ENCODE measurements at places on chromosomes 5 and 9.

DNA sequence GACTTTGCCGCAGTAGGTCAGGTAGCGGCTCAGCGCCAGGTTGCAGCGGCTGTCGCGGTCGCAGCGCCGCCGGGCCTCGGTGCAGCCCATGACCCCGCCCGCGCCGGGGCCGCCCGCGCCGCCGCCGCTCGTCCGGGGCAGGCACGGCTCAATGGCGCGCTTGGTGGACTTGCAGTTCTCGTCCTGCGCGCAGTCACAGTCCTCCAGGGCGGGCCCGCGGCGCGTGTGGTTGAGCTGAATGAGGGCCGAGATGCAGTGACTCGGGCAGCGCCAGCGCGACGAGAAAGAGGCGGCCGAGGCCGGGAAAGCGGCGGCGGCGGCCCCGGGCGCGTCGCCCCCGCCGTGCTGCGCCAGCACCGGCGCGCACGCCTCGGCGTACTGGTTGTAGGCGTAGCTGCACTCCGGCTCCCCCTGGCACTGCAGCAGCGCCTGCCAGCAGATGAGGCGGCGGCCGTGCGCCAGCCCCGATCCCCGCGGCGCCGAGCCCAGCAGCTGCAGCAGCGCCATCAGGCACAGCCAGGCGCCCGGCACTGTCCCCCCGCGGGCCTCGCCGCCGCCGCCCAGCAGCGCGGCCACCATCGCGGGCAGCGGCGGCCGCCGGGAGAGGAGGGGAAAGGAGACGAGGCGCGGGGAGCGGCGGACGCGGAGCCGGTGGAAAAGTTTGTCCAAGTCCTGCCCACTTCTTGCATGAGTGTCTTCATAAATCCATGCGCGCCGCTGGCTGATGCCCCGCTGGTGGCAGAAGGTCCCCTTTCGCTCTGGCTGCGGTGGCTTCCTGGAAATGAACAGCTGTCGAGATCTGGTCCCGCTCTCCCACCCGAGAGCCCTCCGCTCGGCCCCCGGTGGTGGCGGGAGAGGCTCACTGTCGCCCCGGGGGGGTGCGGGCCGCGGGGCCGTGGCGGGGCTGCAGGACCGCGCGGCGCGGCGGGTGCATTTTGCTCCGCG lies 833 bp downstream of the GAS1 start:
- peak; percentile 33 for DNase-seq

DNA sequence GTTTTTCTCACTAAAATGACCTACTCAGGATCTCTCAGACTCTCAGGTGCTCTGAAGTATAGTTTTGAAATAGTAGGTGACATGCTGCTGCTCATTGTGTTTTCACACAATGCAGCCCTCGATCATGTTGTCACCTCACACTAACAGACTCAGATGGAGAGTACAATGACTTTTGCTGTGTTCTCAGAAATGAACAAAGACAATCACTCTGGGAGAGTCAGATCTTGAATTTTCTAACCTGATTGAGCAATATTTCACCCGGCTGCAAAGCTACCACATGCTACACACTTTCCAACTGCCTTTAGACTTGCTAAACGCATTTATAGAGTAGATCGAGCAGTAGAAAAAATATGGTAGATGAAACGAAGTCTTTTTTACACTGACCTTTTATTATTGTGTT lies 113.4 kb downstream of the ST8SIA4 start:
- DNase-seq, result no peak

GRCh38 chr9:137178201-137178938 lies 6.5 kb upstream of the TMEM210 start:
- no peak for DNase-seq

GRCh38 chr5:181059297-181060230 lies 19.5 kb downstream of the BTNL9 start:
- no peak for DNase-seq

- DNase-seq, result no peak
Observed at GRCh38 chr9:7185612-7186011, 427.8 kb downstream of the KDM4C start.

GRCh38 chr9:121734465-121734864 lies 83.0 kb downstream of the DAB2IP start:
- no peak for DNase-seq

GRCh38 chr5:118791926-118792734 lies 196.2 kb downstream of the DTWD2 start:
- peak; percentile 39 for DNase-seq

DNA sequence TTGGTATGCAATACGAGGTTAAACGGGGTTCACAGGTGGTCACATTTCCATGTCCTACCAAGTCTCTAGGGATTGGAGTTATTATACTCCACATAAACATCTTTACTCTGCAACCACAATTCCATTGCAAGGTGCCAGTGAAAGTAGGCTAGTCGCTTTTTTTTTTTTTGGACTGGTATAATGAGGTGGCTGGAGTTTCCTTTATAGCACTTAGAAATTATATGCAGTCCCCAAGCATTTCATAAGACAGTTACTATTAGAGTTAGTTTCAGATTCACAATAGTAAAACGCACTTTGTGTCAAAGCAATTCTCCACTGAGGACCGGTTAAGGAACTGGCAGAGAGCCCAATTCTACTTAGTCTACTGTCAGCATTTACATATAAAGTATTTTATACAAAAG lies 1.4 kb downstream of the MEF2C start:
- peak; percentile 32 for DNase-seq

- DNase-seq, result no peak
Observed at GRCh38 chr9:93185266-93186214, 1.6 kb downstream of the WNK2 start.

DNA sequence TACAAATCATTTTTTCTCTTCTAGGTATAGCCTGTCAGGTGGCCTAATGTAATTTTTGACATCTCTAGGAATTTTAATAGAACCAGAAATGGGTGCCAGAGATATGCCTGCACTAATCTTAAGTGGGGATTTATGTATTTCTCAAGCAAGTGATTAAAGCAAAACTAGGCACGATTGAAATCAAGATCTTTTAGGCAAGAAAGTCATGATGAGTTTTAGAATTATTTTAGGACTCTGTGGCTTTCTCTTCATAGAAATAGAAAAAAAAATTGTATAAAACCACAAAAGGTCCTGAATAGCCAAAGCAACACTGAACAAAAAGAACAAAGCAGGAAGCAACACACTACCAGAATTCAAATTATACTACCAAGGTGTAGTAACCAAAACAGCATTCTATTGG lies 952 bp upstream of the AMACR start:
- DNase-seq, result no peak

DNA sequence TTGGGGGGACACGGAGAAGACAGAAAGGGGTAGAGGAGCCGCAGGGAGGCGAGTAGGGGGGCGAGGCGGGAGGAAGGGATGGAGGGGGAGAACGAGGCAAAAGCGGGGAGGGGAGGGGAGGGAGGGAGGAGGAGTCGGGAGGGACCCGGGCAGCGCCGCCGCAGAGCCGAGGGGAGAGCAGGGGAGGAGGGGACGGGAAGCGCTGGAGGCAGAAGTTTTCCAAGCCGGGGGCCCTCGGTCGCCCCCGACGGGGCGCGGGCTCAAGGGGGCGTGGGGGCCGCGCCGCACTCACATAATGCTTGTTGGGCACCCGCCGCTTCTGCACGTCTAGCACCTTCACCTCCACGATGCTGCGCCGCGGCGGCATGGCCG lies 353 bp downstream of the SH3PXD2B start:
- no peak for DNase-seq

- DNase-seq, result no peak
Observed at GRCh38 chr5:88716101-88716500, 166.9 kb downstream of the MEF2C start.

- DNase-seq, result no peak
Observed at GRCh38 chr5:38692346-38692745, 135.9 kb upstream of the LIFR start.

GRCh38 chr5:14730881-14731280 lies 66.4 kb downstream of the OTULIN start:
- DNase-seq, result no peak

- DNase-seq, result no peak
Observed at GRCh38 chr5:20972419-20972925, 984.5 kb upstream of the CDH18 start.

GRCh38 chr5:139275956-139276355 lies 17.6 kb upstream of the MATR3 start:
- DNase-seq, result no peak

- DNase-seq, result no peak
Observed at GRCh38 chr5:42131081-42131480, 206.0 kb downstream of the FBXO4 start.

GRCh38 chr9:77194423-77194822 lies 17.1 kb downstream of the VPS13A start:
- no peak for DNase-seq

- peak; percentile 6 for DNase-seq
Observed at GRCh38 chr5:154708846-154709245, 46.3 kb upstream of the LARP1 start.

DNA sequence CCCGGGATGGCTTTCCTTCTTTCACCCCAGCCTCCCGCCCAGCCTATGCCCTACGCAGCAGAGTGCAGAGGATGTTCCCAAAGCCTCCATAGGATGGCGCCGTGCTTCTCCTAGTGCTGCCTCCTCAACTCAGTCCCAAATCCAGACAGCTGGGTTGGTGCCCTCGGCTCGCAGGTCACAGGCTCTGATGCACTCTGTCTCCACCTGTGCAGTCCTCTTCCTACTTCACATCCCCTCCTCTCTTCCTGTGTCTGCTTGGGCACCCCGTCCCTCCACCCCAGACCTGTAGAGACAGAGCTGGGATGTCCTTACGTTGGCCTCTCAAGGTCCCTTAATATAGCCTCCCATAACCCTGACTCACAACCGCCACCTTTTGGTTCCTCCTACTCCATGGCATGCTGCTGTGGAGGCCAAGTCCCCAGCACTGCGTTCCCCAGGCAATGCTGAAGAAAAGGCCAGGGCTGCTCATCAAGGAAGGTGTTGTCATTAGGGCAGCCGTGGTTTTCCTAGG lies 314.4 kb downstream of the GADD45G start:
- peak; percentile 75 for DNase-seq

DNA sequence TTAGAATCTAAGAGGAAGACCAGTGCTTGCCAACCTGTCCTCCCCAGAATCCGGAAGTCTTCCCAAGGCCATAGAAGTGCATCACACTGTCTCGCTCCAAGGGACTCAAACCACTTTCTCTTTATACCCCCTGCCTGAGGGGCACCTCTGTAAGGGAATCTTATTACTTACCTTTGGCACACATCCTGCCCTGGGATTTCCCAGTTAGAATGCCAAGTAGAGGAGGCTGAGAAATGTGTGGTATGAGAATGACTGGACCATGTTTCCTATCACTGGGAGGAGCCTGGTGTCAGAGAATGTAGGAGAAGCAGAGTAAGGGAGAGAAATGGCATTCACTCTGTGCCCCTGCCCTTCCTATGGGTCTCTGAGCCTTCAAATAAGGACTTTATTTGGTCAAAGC lies 85.8 kb downstream of the AOPEP start:
- DNase-seq, result no peak

GRCh38 chr5:14266171-14266570 lies 123.0 kb downstream of the TRIO start:
- DNase-seq, result no peak

GRCh38 chr5:128546658-128547281 lies 8.7 kb upstream of the FBN2 start:
- no peak for DNase-seq

GRCh38 chr9:120436446-120436845 lies 143.5 kb downstream of the CDK5RAP2 start:
- no peak for DNase-seq

- DNase-seq, result no peak
Observed at GRCh38 chr5:133730346-133730745, 118.0 kb upstream of the FSTL4 start.
